GM04503 (cell line): ENCODE measurements at places on chromosomes 16 and 17.
A peak's percentile ranks its signal among the peaks of the same experiment; 100 is the strongest.

- DNase-seq: no peak
These were observed 2.1 kb downstream of the GSE1 start for GRCh38 chr16:85615014-85615851.

- no peak for DNase-seq
These were observed 160.3 kb downstream of the SHISA9 start for GRCh38 chr16:13061691-13062090.

GRCh38 chr17:30520882-30521281 lies 43.7 kb downstream of the GOSR1 start:
- DNase-seq: no peak

GRCh38 chr17:49497148-49498028 lies 2.3 kb downstream of the NGFR start:
- DNase-seq: no peak

- no peak for DNase-seq
These were observed 7.3 kb upstream of the SSTR2 start for GRCh38 chr17:73157521-73157890.

- no peak for DNase-seq
These were observed 1.8 kb downstream of the RUNDC3A start for GRCh38 chr17:44310188-44310587.

GRCh38 chr17:68101075-68101986 lies 65.8 kb downstream of the KPNA2 start:
- peak; percentile 21 for DNase-seq
